H7 (cell line): ENCODE measurements at places on chromosomes 13 and 19. TPM values are rescaled to one million over a fixed set of nuclear protein-coding genes. Genes with fewer than 3 reads are reported as not detected.

NOVA2 gene
- 0.11 and 0.35 TPM in 2 replicates for total RNA-seq

SUGT1 gene
- total RNA-seq, result 39.9 and 47.7 TPM in 2 replicates

ZNF528 gene
- 0.28 and 0.30 TPM in 2 replicates for total RNA-seq

PPM1N gene
- total RNA-seq, result 4.0 and 9.2 TPM in 2 replicates

ZNF266 gene
- 6.2 and 9.8 TPM in 2 replicates for total RNA-seq

ADGRE3 gene
- not detected in 2 replicates for total RNA-seq

VN1R4 gene
- total RNA-seq, result not detected in 2 replicates

TINCR gene
- total RNA-seq, result 0.28 and 0.74 TPM in 2 replicates

TNNI3 gene
- total RNA-seq, result 6.5 and 11.6 TPM in 2 replicates

IGFL2 gene
- total RNA-seq, result 0.17 TPM in 1 of 2 replicates, not detected in the other

KLK10 gene
- 0.14 and 2.4 TPM in 2 replicates for total RNA-seq

CEACAM7 gene
- not detected in 2 replicates for total RNA-seq

KIRREL2 gene
- total RNA-seq, result 0.55 and 0.92 TPM in 2 replicates

FAM83E gene
- 3.8 and 4.0 TPM in 2 replicates for total RNA-seq

ZFP36 gene
- total RNA-seq, result 2.2 and 6.4 TPM in 2 replicates

PCSK4 gene
- 5.5 and 9.6 TPM in 2 replicates for total RNA-seq

GGN gene
- 0.11 and 0.21 TPM in 2 replicates for total RNA-seq

DKKL1 gene
- total RNA-seq, result 3.6 and 4.3 TPM in 2 replicates

ZNF426 gene
- 20.0 and 25.2 TPM in 2 replicates for total RNA-seq

CYP4F2 gene
- not detected in 2 replicates for total RNA-seq

PCCA gene
- total RNA-seq, result 23.9 and 45.8 TPM in 2 replicates

PLPPR3 gene
- total RNA-seq, result 52.0 and 53.8 TPM in 2 replicates

RHPN2 gene
- 26.6 and 27.0 TPM in 2 replicates for total RNA-seq

HNRNPA1L2 gene
- total RNA-seq, result 1.7 TPM in 2 replicates

DENND1C gene
- total RNA-seq, result 0.59 and 1.1 TPM in 2 replicates

SYNGR4 gene
- not detected in 2 replicates for total RNA-seq

FAM174C gene
- 78.0 and 83.1 TPM in 2 replicates for total RNA-seq

TRPM4 gene
- 10.2 and 12.8 TPM in 2 replicates for total RNA-seq

GPR4 gene
- 0.07 and 0.41 TPM in 2 replicates for total RNA-seq

MYO9B gene
- 32.9 and 40.8 TPM in 2 replicates for total RNA-seq

MEX3D gene
- total RNA-seq, result 107 and 117 TPM in 2 replicates

ITM2B gene
- 197 and 251 TPM in 2 replicates for total RNA-seq

CCDC122 gene
- total RNA-seq, result 2.8 and 4.3 TPM in 2 replicates

SYCN gene
- total RNA-seq, result not detected in 2 replicates

ANKRD10 gene
- total RNA-seq, result 108 and 150 TPM in 2 replicates

ZNF85 gene
- 0.26 TPM in 1 of 2 replicates, not detected in the other for total RNA-seq

RNASEH2B gene
- total RNA-seq, result 40.9 and 47.3 TPM in 2 replicates

CEACAM4 gene
- not detected in 2 replicates for total RNA-seq

CGB2 gene
- 1.4 TPM in 1 of 2 replicates, not detected in the other for total RNA-seq

TNFAIP8L1 gene
- total RNA-seq, result 9.4 and 11.1 TPM in 2 replicates

CHAMP1 gene
- total RNA-seq, result 14.3 and 17.2 TPM in 2 replicates
